GM03348 (cell line): ENCODE measurements at places on chromosomes 16 and 17.

DNA sequence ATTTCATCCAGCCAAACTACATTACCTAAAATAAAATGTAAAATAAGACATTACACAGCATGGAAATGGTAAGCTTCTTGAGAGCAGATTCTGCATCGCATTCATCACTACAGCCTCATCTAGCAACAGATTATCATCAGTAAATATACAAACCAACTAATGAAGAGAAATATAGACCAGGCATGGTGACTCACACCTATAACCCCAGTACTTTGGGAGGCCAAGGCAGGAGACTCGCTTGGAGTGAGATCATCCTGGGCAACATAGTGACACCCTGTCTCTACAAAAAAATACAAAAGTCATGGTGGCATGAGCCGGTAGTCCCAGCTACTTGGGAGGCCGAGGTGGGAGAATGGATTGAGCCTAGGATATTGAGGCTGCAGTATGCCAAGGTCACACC, 19.9 kb downstream of the NCBP3 start:
- DNase-seq: no peak

DNA sequence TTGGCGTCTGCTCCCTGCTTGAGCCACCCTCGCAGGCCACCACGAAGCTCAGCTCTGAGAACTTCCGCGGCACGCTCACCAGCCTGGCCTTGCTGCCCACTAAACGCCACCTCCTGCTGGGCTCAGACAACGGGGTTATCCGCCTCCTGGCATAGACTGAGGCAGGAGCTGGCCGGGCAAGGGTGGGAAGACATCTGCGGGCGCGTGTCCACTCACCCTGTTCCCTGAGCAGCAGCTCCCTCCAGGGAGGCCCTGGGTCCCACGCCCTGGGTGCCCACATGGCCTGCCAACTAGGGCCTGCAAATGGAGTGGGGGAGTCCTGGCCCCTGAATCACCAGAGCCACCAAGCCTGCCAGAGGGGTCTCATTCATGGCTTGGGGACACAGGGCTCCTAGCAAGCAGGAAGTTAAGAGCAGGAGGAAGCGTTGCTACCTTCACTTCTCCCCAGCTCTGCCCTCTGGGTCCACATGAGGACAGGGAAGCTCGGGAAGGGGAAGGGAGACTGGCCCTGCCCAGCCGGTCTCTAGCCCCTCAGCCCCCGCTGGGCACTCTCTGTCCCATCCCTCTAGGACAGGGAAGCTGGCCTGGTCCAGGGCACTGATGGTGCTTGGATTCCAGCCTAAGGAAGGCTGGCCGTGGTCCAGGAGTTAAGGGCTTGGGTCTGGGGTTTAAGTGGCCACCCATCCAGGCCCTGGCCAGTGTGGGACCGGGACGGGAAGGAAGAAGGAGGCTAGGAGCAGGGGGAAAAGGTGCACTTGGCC, 5.0 kb upstream of the SERPINF2 start:
- DNase-seq: no peak

DNA sequence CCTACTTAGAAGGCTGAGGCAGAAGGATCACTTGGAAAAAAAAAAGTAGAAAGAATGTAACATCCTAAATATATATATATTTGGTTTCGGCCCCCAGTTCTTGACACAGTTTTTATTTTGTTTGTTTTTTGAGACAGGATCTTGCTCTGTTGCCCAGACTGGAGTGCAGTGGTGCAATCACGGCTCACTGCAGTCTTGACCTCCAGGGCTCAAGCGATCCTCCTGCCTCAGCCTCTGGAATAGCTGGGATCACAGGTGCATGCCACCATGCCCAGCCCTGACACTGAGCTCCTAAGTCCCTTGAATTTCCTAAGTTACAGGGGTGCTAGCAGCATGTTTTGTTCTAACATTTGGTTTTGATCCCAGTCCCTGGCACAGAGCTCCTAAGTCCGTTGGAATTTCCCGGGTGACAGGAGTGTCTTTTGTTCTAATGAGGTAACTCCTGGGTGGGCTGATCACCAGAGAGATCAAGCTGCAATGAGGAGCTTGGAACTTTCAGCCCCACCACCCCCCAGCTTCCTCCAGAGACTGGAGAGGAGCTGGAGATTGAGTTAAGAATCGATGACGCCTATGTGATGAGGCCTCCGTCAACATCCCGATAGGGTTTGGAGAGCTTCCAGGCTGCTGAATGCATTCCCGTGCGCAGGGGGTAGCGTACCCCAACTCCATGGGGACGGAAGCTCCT, 20.0 kb downstream of the MXRA7 start:
- no peak for DNase-seq

DNA sequence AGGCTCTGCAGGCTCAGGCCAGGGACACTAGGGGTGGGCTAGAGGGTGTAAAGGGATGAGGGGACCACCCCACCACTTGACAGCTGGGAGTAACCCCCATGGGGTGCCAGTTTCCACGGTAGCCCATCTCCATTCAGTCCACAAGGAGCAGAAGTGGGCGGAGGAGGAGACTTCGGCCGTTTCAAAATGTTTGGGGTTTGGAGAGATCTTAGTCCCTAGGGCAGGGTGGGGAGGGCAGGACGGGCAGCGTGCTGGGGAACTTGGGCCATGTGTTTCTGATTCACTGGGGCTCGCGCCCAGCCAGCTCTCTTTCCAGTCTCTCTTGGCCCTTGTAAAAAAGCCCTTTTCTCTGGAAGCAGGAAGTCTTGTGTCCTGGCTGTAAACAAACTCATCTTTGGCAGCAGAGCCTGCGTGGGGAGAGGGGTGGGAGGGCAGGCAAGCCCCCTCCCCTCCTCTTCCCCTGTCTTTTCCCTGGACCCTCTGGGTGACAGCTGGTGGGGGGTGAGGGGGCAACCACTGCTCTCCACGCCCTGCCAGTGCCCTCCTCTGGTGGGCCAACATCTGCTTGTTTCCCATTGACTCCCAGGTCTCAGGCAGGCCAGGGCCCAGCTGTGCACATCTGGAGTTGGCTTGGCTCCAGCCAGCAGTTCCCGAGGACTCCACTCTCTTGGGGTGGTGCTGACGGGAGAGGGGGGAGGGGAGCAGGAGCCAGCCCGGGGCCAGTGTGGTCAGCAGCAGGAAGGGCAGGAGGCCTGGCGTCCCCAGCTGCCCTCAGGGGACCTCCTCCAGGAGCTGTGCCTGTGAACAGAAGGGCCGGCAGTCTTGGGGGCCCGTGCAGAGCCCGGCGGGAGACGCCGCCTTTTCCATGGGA, 8.1 kb downstream of the CYGB start:
- DNase-seq: peak; percentile 92

DNA sequence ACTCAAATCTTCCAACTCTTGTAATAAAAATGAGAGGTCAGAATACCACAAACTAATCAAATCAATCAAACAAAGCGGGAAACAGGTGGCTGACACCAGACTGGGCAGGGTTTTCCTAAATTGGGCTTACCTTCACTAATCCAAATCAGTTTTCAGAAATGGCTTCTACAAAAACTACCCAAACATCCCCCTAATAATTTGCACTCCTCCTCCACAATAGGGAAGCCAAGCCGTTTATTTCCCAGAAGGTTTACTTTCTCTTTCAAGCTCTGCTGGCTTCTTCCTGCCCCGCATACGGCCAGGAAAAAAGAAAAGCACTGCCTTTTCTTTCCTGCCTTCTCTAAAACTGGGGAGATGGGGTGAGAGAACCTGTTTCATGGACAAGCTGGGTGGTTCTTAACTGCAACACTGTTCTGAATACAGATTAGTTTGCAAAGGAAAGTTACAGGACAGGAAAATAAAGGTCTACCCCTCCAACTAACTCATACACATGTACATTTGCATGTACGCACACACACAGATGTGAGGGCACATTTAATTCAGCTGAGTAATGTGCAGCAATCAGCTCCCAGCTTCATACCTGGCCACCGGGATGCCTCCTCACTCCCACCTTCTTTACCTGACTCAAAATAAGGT, 9.2 kb downstream of the STAT3 start:
- DNase-seq: no peak

DNA sequence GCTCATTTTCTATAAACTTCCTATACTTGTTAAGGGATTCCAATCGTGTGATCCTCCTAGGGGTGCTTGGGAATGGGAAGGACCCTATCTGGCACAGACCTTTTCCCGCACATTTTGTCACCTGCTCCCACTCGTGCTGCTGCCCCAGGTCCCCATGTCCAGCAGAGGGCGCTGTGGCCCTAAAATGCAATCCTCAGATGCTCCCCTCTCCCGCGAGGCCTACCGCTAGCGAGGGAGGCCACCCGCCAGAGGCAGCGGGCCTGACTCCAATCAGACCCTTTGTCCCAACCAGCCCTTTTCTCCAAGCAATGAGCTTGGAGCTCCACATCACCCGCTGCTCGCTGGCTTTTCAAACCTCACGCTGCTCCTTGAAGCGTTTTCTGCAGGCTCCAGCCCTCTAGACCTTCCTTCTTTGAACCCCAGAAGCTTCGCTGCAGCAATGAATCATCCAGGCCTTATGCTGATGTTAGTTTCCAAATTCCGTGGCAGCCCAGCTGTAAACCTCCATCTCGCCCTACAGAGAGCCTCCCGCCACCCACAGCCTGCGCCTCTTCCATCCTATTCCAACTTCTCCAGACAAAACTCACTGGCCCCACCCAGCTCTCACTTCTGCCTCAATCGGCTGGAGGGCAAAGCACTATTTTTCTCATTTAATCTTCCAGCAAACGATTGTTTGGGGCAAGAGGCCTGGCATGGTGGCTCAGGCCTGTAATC, 23.6 kb upstream of the FZD2 start:
- peak; percentile 94 for DNase-seq

DNA sequence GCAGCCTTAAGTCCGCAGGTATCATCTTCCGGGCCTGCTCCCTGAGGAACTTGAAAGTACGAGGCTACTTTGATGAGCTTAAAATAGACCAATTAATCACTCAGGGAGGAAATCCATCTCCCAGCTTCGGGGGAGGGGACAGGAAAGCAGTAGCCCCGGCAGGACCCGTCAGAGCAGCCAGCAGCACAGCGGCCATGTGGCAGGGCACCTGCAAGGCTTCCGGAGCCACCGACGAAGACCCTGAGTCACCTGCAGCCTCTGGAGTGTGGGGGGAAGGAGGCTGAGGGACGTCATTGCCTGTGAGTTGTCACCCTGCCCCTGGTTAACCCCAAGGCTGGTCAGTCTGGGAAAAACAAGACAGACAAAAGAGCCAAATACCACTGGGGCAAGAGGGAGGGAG, 4.4 kb upstream of the CYB561 start:
- no peak for DNase-seq

- no peak for DNase-seq
Measured at GRCh38 chr16:56658327-56658875, 642 bp downstream of the MT1F start.

DNA sequence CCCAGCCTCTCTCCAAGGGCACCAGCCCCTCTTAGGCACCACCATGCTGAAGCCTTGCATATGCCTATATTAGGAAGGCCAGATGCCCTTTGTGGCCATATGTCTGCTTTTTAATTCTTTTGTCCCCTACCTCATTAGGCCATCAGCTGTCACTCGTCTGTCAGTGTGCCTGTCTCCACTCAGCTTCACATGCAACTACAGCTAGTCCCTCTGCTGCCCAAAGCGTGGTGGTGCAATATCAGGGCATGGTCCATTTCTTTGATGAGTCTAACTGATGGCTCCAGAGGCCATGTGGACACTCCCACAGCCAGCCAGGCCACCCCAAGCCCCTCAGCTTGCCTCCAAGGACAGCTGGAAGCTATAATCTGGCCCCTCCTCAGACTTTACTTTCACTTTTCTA, 36.3 kb downstream of the MYO18A start:
- DNase-seq: no peak

- no peak for DNase-seq
Measured at GRCh38 chr17:48905987-48906515, 2.2 kb upstream of the UBE2Z start.

DNA sequence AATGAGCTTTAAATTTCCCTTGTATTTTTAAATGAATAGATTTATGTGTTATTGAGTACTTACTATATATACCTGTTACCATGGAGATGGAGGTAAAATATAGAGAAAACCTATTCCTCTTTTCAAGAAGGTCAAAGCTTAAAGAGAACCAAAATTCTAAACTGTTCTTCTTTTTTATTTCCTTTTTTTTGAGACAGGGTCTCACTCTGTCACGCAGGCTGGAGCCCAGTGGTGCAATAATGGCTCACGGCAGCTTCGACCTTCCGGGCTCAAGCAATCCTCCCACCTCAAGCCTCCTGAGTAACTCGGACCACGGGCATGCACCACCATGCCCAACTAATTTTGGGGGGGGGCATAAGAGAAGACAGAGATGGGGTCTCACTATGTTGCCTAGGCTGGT, 25.0 kb upstream of the TMEM97 start:
- no peak for DNase-seq

DNA sequence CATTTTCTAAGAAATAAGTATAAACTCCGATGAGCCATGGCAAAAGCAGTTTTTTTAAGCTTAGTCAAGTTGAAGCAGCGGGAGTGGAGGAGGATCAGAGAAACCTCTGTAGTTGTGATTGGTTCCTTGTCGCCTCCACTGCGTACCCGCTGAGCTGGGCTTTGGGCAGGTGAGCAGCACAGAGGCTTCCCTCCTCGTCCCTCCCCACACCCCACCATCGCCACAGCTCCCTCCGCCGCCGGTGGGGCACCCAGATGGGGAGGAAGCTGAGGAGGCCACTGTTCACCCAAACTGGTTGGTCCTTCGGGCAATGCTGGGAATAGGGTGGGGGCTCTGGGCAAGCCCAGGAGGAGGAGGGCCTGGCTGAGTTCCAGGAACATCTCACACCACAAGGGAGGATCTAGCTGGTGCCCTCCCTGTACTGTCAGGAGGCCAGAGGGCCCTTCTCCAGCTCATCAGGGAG, 5.2 kb upstream of the MRPL38 start:
- DNase-seq: peak; percentile 40

- no peak for DNase-seq
Measured at GRCh38 chr17:72332367-72332766, 211.5 kb downstream of the SOX9 start.

GRCh38 chr16:87698241-87698640, 67.5 kb downstream of the KLHDC4 start:
- no peak for DNase-seq

DNA sequence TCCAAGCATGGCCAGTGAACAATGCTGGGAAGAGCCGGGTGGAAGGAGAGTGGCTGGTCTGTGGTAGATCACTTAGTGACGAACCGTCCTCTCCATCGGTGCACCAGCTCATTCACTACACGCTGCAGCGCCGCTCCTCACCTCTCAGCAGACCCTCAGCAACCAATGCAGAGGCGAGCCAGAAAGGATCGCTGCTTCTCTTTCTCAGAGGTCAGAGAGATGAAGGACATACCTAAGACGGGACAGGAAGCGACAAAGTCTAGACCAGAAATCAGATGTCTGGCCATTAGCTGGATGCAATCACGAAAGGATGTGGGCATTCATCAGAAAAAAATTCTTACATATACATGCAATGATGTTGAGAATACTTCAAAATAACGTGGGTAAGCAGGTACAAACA, 26.9 kb downstream of the NSMCE1 start:
- DNase-seq: no peak
